Kidney tubule cell (primary cell): ENCODE measurements at places on chromosomes 12 and 14.
A peak's percentile ranks its signal among the peaks of the same experiment; 100 is the strongest.

GRCh38 chr12:102439426-102440405, 40.6 kb downstream of the IGF1 start:
- DNase-seq: no peak

DNA sequence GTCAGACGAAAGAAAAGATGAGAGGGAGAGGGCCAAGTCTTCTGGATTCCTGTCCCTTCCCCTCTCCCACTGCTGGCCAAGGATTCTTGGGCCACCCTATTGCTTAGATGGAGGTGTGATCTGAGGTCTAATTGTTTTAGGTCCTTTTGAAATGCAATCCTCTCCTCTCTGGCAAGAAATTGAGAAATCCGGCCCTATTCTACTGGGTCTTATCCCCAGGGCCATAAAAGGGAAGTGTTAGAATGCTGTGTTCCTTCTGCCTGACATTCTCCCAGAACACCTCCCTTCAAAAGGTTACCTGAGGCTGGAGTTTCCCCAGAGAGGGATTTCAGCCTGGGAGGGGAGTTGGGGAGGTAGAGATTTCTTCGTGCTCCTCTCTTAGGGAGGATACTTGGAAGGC, 4.4 kb downstream of the WNT5B start:
- DNase-seq: no peak

DNA sequence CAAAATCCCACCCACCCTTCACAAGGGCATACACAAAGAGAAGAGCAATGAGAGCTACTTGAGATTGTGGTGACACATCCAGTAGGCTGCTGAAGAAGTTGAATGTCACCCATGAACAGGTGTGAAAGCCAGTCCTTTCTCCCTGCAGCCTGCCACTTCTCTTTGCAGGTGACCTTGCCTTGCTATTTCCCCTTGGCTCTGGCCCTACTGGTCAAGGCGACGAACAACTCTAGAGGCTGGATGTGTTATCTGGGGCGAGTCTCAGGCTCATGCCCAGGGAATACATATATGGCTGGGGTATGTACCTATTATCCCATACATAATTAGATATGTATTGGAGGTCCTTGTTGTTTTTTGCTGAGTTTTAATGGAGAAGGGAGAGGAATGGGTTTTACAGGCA, 70.2 kb upstream of the EGLN3 start:
- no peak for DNase-seq

DNA sequence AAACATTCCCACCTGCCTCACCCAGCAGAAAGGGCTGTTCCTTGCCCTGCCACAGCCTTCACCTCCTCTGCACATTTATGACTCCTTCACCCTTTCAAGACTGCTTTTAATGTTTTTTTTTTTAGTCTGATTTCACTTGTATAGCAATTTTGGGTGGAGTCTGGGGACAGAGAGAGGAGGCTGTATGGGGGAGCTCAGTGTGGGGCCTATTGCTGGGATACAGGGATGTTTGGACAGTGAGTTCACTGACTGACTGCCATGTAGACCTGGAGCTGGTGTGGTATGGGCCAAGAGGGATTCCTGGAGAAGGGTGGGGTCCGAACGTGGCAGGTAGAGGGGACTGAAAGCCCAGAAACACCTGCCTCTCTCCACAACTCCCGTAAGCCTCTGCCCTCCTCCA, 1.9 kb upstream of the KRT85 start:
- no peak for DNase-seq

- DNase-seq: no peak
These were observed 126.8 kb upstream of the NCOR2 start for GRCh38 chr12:124694250-124694649.

DNA sequence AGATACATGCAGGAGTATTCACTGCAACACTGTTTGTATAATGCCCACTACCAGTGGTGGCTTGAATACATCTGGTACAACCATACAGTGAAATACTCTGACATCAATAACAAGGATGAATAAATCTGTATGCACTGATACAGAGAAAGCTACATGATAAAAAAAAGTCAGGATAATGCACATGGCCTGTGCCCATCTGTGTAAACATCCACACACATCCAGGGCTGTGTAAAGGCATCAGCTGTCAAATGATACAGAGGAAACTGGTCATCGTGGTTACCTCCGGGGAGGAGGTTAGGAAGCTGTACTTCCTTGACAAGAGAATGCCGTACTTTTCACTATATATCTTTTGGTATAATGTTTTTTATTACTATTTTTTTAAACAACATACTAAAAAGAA, 176.6 kb downstream of the FOXN3 start:
- peak; percentile 41 for DNase-seq

- peak; percentile 92 for DNase-seq
These were observed 233.8 kb downstream of the FBXL14 start for GRCh38 chr12:1360441-1361210.

GRCh38 chr12:122022393-122023338, 982 bp downstream of the BCL7A start:
- peak; percentile 43 for DNase-seq

GRCh38 chr12:53063708-53064612, 14.1 kb downstream of the TNS2 start:
- no peak for DNase-seq

DNA sequence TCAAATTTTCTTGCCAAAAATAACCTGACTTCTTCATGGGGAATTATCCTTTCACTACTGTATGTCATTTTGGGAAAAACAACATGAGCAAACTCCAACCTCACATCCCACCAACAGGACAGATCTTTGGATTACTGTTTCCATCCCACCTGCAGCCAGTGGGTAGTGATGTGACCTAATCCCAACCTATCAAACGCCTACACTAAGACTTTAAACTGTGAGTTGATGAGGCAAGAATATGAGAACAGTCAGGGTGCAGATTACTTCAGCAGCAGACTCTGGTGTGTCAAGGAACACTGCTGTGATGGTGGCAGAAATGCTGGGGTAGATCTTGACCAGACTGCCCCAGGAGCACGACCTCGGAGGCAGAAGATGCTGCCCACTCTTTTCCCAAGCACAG, 293.2 kb downstream of the DUSP6 start:
- no peak for DNase-seq

- no peak for DNase-seq
These were observed 47.1 kb upstream of the OVCH1 start for GRCh38 chr12:29544428-29545101.

DNA sequence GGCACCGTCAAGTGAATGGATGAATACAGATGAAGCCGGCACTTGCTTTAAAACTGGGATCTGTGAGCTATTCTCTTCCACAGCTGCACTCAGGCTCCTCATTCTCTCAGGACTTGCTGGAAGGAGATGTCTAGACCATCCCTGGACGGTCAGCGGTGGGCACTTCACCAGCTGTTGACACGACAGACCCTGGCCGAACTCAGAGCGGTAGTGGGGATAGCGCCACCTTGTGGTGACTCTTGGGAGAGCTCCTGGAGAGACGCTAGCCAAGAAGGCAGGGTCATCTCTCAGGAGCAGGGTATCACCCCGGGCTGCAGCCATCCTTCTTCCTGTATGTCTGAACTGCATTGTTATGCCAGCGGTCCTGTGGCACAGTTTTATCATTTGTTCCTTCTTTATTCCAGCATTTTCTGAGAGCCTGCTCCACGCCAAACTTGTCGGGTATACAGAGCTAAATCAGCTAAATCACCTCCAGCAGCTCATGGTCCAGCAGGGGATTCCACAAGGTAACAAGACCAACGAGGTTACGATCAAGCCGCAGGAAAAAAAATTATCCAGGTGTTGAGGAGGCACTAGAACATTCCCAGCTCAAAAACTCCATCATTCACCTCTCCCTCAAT, 10.0 kb downstream of the WNT1 start:
- DNase-seq: peak; percentile 51

GRCh38 chr14:22848351-22849164, 12.2 kb downstream of the MMP14 start:
- DNase-seq: peak; percentile 62

DNA sequence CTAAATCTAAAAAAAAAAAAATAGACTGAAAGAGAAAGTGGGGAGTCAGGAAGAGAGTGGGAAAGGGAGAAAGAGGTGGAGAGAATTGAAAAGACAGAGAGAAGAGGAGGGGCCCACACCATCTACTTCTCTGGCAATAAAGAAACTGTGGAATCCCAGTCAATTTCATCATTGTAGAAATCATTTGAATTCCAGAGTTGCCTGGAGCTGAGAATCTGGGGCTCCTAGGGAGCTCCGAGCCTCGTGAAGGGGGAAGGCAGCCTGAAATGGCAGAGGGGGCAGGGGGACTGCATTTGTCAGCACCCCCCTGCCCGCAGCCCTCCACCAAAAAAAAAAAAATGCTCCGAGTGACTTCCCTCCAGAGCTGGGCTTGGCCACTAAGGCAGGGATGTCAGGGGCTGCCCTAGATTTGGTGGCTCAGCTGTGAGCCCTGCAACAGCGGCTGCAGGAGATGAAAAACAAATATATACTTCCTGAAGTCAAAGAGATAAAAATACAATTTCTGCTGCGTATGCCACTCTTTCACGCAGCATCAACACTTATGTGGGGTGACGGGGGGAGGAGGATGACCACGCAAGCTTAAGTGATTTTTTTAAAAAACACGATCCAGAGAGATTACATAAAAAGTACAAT, 80.5 kb downstream of the BCL11B start:
- no peak for DNase-seq

- DNase-seq: no peak
These were observed 9.1 kb upstream of the GLT1D1 start for GRCh38 chr12:128844031-128844635.

- DNase-seq: peak; percentile 70
These were observed 29.6 kb upstream of the SLC6A13 start for GRCh38 chr12:292186-292585.

DNA sequence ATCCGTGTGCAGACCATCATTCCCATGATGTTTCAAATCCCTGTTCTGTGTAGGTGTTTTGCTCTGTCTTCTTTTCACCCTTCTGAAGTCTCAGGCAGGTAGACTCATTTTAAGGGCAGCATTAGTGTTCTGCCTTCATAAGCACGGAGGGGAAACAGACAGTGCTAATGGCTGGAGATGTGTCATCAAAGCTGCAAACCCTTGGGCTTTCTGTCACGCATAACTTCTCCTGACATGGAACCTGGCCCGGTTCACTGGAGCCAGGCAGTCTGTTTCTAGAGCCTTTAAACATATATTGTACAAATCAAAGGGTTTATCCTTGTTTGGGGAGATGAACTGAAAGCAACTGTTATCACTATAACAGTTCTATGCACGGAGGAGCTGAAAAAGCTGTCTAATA, 141.4 kb downstream of the TMEM132D start:
- peak; percentile 53 for DNase-seq

GRCh38 chr12:68327896-68328295, 4.3 kb downstream of the MDM1 start:
- no peak for DNase-seq

DNA sequence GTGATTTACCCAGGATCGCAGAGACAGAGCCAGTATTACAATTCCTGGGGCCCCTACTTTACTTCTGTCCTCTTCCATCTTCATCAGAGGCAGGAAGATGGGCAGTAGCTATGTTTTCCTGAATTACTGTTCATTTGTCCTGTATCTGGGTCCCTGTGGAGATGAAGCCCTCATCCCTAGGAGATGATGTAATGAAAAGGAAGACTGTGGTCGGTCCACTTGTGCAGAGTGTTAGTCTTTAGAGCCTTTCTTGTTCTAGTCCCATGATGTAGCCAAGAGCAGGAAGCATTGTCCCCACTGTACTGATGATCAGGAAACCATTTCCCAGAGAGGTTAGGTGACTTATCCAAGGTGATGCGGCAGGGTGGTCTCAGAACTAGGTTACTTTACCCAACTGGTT, 2.6 kb downstream of the CD9 start:
- peak; percentile 51 for DNase-seq

- no peak for DNase-seq
These were observed 79.4 kb upstream of the OTX2 start for GRCh38 chr14:56889705-56890104.

GRCh38 chr12:21938879-21939278, 2.3 kb downstream of the ABCC9 start:
- no peak for DNase-seq

- DNase-seq: peak; percentile 64
These were observed 216.1 kb downstream of the NUAK1 start for GRCh38 chr12:105922670-105923102.
